ENCODE measurements at places on chromosomes 11 and 22.

GRCh38 chr22:39422721-39423120 is 23.1 kb downstream of the TAB1 start:
- DNase-seq, result no peak

DNA sequence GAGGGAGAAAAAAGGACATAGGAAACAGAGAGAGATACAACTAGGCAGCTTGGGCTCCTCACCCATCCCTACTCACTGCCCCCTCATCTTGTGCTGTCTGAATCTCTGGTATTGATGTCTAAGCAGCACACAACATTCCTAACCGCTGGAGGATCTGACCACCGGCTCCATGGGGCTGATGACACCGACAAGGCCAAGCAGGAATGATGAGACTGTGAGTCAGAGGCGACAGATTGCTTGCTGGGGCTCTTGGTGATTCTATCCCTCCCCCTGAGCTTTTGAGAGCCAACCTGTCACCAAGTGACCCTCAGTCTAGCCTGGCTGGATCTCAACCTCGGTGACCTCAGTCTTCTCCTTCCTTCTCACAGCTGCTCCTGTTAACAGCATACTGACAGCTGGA is 13.8 kb downstream of the PAMR1 start:
- no peak for DNase-seq

DNA sequence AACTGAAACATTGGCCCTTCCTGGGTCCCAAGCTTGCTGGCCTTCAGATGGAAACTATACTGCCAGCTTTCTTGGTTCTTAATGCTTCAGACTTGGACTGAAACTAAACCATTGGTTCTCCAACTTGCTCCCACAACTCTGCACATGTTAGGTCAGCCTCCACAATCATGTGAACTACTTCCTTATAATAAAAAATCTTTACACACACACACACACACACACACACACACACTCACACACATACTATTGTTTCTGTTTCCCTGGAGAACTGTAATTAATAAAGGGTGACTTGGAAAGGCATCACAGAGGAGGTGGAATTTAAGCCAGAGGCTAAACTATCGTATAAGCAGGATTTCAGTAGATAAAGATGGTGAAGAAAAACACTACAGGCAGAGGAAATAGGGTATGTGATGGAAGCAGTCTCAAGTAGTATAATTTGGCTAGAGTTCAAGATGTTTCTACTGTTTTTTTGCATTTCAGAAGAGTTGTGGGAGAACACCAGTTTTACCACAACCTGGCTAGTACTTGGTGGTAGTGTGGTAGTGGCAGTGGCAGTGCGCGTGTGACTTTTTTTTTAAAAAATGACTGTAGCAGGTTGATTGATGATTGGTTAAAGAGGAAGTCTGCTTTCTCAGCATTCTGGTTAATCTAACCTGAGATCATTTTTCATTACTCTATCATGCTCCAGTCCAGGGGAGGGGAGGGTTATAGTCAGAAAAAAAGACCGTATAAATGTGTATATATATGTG is 70.1 kb downstream of the PDE3B start:
- peak; percentile 33 for DNase-seq

DNA sequence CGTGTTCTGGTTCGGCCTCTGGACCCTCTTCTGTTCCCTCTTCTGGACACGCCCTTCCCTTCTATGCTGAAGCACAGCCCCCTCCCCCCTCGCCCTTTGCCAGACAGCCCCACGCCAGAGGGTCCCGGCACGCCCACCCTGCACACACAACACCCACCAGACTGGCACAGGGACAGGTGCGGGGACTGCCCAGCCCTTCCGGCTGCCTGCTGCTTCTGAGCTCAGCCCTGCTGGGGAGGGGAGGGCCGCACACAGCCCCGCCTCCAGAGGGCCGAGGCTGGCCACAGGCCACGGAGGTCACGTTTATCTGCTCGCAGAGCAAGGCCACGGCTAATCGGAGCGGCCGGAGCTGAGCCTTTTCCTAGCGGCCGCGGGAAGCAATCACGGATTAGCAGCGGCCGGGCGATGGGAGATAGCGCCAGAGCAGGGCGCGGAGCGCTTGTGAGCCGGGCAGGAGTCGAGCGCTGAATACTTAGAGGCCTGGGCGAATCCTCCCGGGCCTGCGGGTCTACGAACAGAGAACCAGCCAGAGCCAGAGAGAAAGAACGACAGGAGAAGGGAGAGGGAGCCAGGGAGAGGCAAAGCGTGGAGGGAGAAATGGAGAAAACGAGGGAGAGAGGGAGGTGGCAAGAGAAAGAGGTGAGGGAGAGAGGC is 21.5 kb downstream of the OTUB1 start:
- DNase-seq, result peak; percentile 24

DNA sequence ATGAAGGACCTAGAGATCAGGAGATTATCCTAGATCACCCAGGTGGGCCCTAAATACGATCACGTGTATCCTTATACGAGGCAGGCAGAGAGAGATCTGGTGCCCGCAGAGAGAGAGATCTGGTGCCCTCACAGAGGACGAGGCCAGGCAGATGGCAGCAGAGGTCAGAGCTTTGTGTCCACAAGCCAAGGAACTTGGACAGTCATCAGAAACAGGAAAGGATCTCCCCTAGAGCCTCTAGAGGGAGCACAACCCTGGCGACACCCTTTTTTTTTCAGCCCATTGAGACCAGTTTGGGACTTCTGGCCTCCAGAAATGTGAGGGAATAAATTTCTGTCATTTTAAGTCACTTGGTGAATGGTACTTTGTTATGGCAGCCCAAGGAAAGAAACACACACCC is 25.5 kb upstream of the TIMP3 start:
- no peak for DNase-seq

GRCh38 chr11:70158201-70158600 is 44.9 kb upstream of the FADD start:
- DNase-seq, result no peak

- no peak for DNase-seq
These were observed 12.7 kb downstream of the PDHX start for GRCh38 chr11:34928960-34929680.

GRCh38 chr11:81377418-81377817 is 1356.2 kb downstream of the FAM181B start:
- no peak for DNase-seq

DNA sequence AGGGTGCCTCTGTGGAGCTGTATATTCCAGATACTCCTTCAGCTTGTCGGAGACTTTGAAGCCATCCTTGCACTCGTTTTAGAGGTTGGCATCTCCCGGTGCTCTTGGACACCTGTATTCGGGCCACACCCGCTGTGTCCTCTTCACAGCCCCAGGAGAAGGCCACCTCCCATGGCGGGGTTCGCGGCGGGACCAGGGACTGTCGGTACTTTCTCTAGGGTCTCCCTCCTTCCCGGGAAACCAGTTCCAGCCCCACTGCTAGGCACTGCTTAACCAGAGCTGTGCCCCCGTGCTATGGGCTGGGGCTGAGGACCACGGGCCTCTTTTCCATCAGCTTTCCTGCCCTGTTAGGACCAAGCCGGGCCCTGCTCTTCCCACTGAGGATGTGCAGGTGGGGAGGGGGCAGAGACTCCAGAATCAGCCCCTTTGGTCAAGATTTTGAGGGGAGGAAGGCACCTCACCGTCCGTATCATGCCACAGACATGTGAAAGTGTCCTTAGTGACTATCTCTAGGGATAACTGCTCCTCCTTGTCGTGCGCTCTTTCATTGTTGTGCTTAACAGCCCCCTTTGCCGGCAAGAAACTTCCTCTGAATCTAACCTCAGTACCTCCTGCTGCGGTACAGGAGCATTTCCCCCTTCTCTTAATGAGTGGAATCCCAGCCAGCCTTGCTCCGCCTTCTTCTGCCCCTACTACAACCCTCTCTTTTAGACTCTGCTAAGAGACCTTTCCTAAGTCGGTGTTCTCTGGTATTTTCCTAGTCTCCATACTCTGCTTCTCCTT is 1.2 kb upstream of the B3GAT1 start:
- no peak for DNase-seq

DNA sequence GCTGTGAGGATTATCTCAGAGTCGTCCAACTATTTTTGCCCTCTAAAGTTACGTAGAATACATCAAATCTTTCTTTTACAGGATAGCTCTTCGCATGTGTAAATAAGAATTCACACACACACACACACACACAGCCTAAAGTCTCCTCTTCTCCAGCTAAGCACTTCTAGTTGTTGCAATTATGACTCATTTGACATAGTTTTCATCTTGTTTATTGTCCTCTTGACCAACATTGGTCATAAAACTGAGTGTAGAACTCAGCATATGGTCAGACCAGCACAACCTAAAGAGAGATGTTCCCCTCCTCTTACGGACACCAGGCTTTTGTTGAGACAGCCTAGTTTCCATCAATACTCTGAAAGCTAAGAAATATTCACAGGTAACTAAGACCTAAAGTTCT is 234.2 kb downstream of the BLID start:
- DNase-seq, result no peak

Measured in CD4-positive, alpha-beta T cell treated with Interferon gamma for 1 hour (primary cell).